ENCODE measurements at places on chromosomes 11 and 22.

DNA sequence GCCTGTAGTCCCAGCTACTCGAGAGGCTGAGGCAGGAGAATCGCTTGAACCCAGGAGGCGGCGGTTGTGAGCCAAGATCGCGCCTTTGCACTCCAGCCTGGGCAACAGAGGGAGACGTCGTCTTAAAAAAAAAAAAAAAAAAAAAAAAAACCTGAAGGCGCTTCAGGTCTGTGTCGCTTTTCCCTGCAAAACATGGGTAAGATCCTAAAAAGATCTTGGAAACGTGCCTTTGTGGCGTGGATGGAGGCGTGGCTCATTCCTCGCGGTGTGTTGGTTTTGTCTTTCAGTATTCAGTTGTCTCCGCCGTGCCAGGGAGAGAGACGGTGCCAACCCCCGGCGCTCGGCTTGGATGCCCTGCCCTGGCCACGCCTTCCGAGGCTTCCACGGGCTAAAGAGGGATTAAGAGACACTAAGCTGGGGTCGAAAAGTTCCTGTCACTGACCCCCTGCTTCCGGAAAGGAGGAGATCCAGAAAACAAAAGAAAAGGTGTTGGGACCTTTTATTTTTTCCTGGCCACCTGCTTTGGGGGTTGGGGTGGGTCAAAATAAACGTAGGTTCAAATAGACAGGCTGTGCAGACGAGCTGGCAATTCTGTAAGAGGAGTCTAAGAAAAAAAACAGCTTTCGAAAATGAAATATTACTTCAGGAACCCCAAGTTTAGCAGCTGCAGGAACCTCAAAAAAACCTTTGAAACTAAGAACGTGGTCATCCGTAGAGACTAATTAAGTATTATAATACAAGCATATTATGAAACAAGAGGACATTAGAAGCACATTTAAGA is 1.1 kb upstream of the SLC35F2 start:
- DNase-seq, result peak; percentile 14

DNA sequence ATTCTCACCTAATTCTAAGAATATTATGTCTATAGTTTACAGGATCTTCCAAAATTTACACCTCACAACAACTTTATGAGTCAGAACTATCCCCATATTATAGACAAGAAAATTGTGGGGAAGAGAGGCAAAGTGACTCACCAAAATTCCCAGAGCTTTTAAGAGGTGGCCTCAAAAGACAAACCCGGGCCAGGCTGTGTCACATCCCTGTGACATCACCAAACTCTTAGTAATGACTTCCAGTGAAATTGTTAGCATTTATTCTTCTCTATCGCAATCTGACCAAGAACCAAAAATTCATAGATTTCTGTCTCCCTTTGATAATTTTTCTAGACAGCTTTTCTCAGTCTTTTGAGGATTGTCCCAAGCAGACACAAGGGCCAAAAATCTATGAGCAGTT is 134.3 kb downstream of the SNX19 start:
- peak; percentile 93 for DNase-seq

- no peak for DNase-seq
Observed at GRCh38 chr22:25843660-25844405, 101.8 kb downstream of the MYO18B start.

- no peak for DNase-seq
Observed at GRCh38 chr22:30870451-30871345, 97.9 kb downstream of the MORC2 start.

- DNase-seq, result no peak
Observed at GRCh38 chr11:117855186-117855845, 21.1 kb downstream of the FXYD6 start.

- DNase-seq, result no peak
Observed at GRCh38 chr11:34160791-34161190, 55.4 kb downstream of the NAT10 start.

DNA sequence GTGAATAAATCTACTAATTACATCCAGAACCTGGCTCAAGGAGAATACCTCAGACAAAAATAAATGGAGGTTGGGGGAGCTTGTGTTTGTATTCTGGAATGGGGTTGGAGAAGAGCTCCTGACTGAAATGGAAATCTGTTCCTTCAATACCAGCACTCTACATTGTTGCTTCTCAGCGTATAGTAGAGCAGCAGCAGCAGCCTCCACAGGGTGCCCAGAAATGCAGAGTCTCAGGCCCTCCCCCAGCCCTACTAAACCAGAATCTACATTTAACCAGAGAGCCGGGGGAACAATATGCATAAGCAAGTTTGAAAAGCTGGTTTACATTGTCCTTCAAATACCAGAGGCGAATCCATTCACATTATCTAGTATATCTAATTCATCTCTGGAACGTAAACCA is 474.8 kb downstream of the NTM start:
- no peak for DNase-seq

DNA sequence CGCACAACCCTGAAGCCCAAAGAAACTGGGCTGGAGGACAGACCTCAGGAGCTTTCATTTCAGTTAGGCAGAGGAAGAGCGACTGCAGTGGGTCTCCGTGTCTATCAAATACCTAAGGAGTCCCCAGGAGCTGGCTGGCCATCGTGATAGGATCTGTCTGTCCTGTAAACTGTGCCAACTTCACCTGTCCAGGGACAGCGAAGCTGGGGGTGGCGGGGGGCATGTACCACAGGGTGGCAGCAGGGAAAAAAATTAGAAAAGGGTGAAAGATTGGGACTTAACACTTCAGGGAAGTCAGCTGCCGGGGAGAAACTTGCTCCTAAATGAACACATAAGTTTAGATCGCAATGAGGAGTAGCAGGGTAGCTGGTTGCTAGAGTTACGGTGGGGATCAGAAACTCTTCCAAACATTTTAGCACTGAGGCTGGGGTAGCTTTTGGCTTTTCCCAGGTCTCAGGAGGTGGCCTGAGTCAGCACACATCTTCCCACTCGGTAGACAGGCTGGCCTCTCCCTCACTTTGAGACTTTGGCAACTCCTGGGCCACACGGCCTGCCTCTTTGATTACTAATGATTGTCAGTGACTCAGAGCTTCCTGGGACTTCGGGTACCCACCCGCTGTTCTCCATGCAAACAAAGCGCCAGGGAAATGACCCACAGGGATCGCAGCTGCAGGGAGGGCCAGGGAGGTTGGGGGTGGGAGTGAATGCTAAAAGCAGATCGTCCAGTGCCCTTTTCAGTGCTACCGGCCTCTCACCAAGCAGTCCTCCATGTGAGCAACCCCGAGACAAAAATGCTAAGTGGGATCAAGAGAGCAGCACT is 2.9 kb upstream of the MTFP1 start:
- DNase-seq, result peak; percentile 96

GRCh38 chr22:47307822-47308221 is 545.4 kb downstream of the TBC1D22A start:
- DNase-seq, result peak; percentile 13

DNA sequence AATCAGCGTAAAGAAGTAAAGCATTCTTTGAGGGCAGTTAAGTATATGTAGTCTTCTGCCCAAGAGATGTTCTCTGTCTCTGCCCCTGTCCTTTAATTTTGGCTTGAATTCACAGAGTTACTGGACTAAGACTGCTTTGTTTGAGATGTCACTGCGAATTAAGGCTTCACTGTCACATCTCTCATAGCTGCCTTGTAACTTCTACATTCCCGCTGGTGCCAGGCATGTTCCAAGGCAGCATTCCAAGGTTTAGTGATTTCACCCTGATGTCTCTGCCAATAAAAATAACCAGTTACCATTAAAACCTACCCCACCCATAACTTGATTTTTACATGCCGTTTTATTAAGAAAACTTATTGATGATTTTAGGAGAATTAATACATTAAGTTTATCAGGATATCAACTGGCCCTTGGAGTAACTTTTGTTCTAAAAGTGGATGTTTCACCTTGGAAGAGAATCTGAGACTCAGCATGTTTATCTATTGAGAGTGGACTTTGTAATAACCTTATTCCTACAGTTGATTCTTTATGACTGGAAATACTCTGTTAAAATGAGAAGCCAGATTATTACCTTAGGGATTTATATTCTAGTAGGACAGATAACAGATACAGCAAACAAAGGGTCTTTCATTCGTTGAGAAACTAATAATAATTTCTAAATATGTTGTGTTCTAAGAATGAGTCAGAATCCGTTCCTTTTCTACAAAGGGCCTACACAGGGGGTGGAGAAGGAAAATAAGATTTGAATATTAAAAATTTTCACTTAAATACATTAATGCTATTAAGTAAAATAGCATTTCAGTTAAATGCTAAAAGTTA is 110.2 kb downstream of the UVRAG start:
- peak; percentile 12 for DNase-seq

- DNase-seq, result no peak
Observed at GRCh38 chr11:6615046-6615445, 3.0 kb upstream of the TAF10 start.

GRCh38 chr11:98036810-98037209 is 983.9 kb upstream of the CNTN5 start:
- DNase-seq, result no peak

GRCh38 chr11:86346513-86346912 is 28.2 kb upstream of the CCDC81 start:
- no peak for DNase-seq

- no peak for DNase-seq
Observed at GRCh38 chr11:66111158-66111557, 41.1 kb downstream of the PACS1 start.

- DNase-seq, result peak; percentile 47
Observed at GRCh38 chr22:32700191-32700882, 101.2 kb upstream of the TIMP3 start.

DNA sequence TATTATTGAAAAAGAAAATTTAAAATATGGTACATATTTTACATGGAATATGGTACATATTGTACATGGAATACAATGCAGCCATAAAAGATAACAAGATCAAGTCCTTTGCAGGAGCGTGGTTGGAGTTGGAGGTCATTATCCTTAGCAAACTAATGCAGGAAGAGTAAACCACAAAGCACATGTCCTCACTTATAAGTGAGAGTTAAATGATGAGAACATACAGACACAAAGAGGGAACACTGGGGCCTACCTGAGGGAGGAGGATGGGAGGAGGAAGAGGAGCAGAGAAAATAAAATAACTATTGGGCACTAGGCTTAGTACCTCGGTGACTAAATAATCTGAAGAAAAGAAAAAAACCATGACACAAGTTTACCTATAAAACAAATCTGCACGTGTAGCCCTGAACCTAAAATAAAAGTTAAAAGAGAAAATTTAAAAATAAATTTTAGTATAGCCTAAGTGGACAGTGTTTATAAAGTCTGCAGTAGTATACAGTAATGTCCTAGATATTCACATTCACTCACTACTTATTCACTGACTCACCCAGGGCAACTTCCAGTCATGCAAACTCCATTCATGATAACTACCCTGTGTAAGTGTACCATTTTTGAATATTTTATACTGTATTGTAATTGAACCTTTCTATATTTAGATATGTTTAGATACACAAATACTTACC is 204.4 kb downstream of the FAM76B start:
- peak; percentile 87 for DNase-seq

DNA sequence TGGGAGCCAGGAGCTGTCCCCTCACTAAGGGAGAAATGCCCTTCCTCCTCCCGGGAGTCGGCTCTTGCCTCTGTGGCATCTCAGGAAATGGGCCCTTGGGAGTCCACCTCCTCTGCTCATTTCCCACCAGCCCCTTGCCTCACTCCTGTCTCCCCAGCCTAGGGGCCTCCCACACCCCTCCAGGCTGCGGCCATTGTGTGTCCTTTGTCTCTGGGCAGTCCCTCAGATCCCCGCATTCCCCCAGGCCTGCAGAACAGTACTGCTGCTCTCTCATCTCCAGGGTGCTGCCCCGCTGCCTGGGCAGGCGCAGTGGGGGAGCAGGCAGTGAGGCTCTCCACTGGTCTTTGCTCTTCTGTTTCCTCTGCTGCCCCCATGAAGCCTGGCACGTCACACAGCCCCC is 25.0 kb downstream of the ADA2 start:
- DNase-seq, result no peak

DNA sequence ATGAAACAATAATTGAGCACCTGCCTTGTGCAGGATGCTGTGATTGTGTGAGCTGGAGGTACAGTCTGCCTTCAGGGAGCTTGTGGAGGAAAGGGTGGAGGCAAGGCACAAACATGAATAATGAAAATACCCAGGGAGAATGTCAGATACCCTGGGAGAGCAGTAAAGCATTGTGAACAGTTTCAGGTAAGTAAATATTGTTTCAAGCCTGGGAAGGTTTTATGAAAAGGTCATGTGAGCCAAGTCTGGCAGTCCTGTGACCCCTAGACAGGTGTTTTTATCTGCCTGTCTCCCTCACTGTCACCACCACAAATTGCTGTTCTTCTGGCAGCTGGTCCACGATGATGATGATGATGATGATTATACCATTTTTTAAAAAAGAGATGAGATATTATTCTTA is 32.0 kb downstream of the SPECC1L start:
- no peak for DNase-seq

DNA sequence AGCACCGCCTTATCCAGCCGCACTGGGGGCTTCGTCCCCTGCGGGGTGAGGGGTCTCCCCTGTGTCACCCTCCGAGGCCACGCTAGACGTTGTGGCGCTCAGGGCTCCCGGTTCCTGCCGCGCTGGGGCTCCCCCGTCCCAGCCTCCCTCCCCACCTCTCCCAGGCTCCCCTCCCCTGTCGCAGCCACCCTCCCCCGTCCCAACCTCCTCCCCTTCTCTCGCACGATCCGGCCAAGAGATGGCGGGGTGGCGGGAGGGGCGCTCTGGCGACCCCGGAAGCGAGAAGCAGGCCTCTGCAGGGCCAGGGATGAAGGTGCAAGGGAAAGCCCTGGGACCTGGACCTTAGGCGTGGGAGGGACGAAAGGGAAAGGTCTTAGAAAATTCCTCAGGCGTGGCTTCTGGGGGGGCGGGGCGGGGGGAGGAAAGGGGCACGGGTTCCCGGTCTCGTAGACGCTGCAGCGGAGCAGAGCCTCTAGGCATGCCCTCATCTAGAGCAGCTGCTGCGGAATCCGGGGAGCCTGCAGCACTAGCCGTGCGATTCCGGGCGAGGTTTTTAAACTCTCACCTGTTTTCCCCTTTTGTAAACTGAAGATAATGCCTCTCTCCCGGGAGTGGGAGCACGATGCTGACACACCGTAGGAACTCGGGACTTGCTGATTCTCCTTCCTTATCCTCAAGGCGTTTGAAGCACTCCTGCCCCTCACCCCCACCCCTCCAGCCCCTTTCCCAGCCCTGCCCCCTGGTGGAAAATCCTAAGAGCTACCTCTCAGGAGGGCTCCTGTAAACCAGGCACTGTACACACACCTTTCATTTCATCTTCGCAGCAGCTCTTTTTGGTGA is 14.4 kb downstream of the KCNJ5 start:
- peak; percentile 36 for DNase-seq

GRCh38 chr11:73265278-73265810 is 6.8 kb upstream of the P2RY6 start:
- peak; percentile 12 for DNase-seq

DNA sequence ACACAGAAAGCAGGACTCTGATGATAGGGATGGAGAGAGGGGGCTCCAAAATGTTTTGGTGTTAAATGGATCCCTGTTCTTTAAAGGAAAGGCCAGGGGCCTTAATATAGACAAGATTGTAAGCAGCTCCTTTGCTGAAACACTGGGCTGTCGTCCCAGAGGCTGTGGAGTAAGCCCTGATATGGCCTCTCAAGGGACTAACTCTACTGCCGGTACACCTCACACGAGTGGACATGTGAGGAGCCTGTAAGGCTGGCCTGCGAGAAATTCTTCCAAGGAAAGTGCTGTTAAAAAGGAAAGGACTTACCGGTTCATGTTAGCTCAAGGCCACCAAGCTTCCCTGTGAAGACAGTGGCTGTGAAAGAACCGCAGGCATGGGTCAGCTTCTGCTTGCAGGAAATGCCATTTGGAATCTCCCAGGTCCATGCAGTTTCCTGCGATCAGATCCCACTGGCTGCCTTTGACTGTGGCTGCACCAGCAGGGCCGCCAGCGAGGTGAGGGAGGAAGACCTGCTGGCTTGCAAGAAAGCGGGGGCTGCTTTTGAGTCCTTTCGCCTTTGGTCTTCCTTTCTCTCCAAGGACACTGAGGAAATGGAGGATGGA is 106.6 kb downstream of the PRR5L start:
- DNase-seq, result no peak
